Psoas muscle (tissue), 8 donors: ENCODE measurements at places on chromosomes 1 and 21. TPM values are rescaled to one million over a fixed set of nuclear protein-coding genes. Genes with fewer than 3 reads are reported as not detected.

DNA sequence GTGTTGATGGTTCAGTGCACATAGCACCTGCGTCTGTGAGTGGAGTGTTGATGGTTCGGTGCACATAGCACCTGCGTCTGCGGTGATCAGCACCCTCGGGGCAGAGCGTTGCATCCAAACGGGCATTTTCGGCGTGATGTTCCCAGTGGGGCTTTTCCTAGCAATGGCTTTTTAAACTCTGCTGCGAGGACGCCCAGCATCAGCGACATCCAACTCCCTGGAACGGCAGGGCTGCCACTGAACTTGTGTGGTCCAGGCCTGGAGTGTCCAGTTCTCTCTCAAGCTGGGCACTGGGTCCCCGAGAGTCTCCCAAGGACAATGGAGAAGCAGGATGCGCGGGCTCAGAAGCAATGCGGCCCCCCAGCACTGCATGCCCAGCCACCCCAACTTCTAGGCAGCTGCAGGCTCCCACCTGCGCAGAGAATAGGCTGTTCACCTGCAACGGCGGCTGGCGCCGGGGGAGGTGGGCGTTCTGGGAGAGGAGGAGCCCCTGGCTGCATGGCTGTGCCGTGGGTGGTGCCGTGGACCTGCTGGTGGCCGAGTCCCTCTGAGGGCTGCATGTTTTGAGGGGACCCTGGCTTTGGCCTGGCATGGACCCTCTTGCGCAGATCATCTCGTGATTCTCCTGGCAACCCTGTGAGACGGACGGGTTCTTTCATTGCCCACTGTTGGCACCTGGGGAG is 10.1 kb upstream of the C1orf174 start:
- no peak for DNase-seq
- no peak overlapping the region for H3K4me3 ChIP-seq
- H3K4me1 ChIP-seq = no peaks in the 10 kb centered on the region
- H3K36me3 ChIP-seq = no peaks in the 10 kb centered on the region

DNA sequence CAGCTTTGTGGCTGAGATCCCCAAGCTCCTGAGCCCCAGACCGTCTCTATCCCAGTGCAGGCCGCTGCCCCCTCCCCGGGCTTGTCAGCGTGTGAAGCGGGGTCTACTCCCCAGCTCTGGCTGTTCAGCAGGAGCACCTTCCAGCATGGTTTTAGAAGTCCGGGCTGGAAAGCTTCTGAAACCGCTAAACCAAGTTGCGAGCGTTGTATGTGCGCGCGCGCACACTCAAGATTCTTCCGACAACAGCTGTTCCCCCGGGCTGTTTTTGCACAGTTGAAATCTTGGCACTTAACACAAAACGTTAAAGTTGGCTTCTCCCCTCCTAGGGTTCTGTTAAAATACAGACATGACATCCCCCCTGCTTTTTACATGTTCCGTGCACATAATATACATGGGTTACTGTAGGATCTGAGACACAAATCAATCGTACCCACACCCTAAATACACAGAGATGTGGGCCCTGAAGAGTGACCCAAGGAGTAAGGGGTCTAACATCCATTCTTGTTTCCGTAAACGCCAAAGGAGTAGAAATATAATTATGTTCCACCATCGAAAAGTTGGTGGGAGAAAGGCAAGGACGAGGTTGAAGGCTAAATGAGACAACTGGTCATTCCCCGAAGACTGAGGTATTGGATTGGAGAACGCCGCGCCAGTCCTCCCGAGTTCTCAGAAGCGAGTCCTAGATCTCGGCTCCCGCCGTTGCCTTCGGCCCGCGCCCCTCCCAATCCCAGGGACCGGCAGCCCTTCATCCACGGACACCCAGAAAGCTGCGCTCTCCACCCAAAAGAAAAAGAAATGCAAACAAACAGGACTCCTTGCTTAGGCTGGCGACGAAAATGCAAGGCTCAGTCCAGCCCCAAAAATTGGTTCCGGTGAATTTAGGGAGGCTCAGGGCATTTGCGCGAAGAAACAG is 1.3 kb downstream of the TBX15 start:
- no peaks in the 10 kb centered on the region for H3K36me3 ChIP-seq
- no peak for DNase-seq
- H3K27me3 ChIP-seq = no peaks in the 10 kb centered on the region
- peak overlapping the region; percentile 71 for H3K4me3 ChIP-seq
- peak overlapping the region; percentile 88 for H3K27ac ChIP-seq

Gene GPR52
- not detected for total RNA-seq

GRCh38 chr21:34807146-34807880 is 138.5 kb downstream of the CLIC6 start:
- H3K27me3 ChIP-seq = no peaks in the 10 kb centered on the region
- H3K36me3 ChIP-seq = peaks cover 4% of the 10 kb centered on the region
- peak overlapping the region; percentile 62 for H3K27ac ChIP-seq

Gene GPX7
- 9.6 TPM for total RNA-seq

Gene TLCD4
- 16.7 TPM for total RNA-seq
